ENCODE measurements at places on chromosomes 7 and 10.

DNA sequence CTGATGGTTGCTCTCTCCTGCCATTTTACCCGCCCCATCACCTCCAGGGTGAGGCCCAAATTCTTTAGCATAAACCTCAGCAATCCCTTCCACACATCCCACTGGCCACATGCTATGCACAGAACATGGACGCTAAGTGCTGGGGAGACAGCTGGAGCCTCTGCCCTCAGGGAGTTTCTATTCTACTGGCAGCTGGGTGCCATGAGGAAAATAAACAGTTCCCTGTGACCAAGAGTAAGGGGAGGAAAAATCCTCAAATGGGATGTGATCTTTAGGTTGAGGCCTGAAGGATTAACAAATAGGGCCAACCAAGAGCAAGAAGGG, 1.2 kb downstream of the PARP12 start:
- DNase-seq = no peak

- no peak for DNase-seq
These were observed 743 bp upstream of the PYROXD2 start for GRCh38 chr10:98415731-98416119.

DNA sequence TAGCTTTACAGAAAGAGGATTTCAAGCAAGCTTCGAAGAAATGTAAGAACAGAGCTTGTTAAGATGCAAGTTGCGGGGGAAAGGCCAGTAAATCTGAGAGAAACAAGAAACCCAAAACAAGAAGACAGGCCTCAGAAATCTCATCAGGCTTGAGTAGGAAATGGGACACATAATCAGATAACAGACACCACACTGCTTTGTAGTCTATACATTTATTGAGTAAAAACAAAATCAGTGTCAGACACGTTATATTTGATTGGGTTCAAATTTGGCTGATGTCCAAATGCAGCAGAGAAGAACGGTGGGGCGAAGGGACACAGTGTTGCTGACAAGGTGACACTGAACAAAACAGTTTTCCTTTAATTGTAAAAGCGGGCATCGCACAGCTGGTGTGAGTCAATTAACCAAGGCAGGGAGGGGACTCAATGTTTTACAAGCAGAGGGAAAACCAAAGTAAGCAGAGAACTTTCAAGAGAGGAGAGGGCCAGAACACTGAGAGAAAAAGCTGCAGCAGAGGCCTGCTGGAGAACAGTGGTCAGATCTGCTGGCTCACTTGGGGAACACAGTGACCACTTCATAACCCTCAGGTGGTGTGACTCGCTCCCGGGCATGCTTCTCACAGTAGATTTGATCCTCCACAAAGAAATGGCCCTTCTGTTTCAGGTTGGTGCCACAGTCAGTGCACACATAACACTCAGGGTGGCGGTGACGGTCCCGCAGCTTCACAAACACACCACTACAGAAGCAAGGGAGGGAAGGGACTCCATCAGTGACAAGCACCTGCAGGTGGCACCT, 43.5 kb downstream of the ACSM6 start:
- DNase-seq = no peak

DNA sequence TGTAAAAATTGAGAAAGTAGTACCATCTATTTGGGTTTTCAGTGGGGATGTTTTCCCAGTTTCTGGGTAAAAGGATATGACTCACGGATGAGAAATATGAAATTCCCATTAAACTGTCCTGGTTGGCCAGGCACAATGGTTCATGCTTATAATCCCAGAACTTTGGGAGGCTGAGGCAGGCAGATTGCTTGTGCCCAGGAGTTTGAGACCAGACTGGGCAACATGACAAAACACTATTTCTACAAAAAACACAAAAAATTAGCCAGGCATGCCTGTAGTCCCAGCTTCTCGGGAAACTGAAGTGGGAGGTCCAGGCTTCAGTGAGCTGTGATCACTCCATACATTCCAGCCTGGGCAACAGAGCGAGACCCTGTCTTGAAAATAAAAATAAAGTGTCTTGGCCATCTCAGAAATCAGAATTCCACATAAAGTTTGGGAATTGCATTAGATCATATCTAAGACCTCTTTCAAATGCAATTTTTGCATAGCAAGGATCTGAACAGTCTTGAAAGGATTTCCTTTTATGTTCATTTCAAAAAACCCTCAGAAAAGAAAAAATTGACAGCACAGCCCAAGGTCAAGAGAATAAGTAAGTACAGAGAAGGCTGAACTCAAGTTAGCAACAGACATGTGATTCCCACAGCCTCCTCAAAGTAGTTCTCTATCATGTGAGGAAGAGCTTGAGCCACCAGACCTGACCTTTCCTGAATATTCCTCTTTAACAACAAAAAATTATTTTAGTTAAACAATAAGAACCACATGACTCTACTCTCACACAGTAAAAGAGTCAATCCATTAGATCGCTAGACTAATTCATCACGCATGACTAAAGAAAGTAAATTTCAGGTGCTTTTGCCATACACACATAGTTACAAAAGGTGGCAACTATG, 141.5 kb upstream of the CAV2 start:
- no peak for DNase-seq

DNA sequence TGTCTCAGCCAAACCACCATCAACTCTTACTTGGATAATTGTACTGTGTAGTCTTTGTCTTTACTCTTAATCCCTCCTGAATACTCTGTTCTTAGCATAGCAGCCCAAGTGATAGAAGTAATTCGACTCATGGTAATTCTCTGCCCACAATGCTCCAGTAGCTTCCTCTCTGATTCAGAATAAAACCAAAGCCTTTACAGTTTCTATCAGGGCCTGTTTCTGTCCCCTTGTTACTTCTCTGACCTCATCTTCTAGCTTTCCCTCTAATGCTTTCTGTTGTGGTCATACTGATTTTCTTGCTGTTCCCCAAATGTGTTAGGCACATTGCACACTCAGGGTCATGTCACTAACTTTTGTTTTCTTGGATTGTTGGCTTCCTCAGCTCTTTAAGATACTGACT, 8.0 kb downstream of the ZNF518A start:
- DNase-seq = no peak

DNA sequence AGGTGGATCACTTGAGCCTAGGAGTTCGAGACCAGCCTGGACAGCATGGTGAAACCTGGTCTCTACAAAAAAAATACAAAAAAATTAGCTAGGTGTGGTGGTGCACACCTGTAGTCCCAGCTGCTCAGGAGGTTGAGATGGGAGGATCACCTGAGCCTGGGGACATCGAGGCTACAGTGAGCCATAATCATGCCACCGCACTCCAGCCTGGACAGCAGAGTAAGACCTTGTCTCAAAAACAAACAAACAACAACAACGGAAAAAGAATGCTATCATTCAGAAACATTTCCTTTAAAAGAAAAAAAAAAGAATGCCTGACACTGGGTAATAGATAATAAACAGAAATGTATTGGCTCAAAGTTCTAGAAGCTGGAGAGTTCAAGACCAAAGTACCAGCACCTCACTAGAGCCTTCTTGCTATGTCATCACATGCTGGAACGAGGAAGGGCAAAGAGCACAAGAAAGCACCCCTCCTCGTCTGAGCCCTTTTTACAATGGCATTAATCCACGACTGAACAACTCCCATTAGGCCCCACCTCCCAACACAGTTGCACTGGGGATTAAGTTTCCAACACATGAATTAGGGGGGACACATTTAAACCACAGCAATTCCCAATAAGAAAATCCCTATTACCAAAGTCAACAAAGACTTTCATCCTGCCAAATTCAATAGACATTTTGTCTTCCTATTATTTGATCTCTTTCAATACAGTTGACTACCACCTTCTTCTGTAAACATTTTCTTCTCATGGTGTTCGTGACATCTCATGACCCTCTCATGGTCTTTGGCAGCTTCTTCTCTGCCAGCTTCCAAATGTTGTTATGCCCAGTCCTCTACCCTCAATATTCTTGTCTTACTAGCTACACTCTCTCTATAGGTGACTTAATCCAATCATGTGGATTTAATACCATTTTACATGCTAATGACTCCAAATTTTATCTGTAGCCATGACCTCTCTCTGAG, 20.0 kb downstream of the AKR1D1 start:
- no peak for DNase-seq

DNA sequence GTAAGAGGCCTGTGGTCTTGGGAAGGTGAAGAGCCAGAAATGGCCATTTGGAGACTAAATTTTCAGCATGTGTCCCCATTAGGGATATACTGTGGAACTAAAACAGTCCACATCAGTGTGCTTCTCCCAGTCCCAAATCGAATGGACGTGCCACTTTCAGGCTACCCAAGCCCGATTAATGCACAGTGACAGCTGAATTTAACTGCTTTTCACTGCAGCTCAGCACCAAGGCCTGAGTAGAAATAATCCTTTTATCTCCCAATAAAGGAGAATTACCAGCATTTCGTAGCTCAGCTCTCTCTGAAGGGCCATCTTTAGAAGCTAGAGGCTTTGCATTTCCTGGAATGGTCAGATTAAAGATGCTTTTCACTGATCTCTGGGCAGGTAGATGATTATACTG, 183.3 kb downstream of the NPSR1 start:
- DNase-seq = no peak

- no peak for DNase-seq
These were observed 421.9 kb downstream of the PTPRN2 start for GRCh38 chr7:158165711-158166110.

DNA sequence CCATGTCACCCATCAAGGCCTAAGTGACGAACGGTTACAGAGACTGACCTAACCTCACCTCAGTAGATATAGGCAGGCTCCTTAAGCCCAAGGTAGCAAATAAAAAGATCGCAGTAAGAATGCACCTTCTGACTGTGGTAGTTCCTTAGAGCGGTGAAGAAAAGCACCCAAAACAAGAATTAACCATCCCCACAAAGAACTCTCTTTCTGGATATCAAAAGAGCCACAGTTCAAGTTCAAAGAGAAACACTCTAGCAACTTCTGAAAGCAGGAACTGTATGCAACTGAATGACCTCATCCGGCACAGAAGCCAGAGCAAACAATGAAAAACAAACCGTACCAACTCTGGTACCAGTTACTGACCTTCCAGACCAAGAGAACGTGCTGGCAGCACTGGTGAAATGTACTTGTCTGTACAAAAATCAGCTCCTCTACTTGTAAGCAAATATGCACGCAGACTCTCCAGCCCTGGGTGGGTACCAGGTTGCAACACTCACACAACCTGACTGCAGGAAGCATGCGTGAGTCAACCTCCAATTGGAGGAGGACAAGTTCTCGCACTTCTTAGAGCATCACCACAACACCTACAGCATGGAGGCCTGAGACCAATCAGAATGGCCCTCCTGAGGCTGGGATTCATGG, 202.7 kb downstream of the FAM107B start:
- no peak for DNase-seq

DNA sequence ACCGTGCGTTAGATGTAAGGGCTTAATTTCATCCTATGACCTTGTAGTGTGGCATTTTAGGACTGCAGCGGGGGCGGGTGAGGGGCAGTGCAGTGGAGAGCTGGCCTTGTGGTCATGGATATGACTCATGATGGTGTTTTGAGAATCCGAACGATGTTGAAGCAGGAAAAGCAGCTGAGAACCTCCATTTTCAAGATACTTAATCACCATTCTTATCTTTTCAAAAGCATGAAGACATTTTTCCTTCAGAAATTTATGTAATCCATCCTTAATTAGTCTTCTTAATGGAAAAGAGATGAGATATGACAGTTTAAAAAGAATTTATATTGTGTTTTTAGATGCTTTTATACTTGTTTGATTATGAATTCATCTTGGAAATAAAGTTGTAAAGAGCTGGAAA, 9.6 kb downstream of the ATP5F1C start:
- DNase-seq = peak; percentile 22

- DNase-seq = no peak
These were observed 586.6 kb downstream of the GALNT17 start for GRCh38 chr7:71718563-71718962.

DNA sequence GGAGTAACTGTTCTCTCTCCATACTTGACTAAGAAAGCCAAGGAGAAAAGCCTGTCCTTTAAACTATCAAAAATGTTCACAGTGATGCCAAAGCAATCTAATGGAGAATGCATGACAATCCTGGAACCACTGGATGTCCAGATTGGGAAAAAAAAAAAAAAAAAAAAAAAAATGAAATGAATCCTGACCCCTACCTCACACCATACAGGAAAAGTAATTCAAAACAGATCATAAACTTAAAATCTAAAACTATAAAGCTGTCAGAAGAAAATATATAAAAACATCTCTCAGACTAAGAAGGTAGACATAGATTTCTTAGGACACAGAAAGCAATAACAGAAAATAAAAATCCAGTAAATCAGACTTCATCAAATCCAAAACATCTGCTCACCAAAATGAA, 18.4 kb downstream of the FBXW4 start:
- no peak for DNase-seq

- no peak for DNase-seq
These were observed 434.4 kb upstream of the ZMIZ1 start for GRCh38 chr10:78634389-78634815.

GRCh38 chr7:101378751-101379174, 16.1 kb downstream of the COL26A1 start:
- DNase-seq = no peak

GRCh38 chr7:98866765-98867164, 3.0 kb downstream of the TMEM130 start:
- DNase-seq = no peak

GRCh38 chr10:81009296-81009695, 471.6 kb downstream of the SH2D4B start:
- DNase-seq = no peak

DNA sequence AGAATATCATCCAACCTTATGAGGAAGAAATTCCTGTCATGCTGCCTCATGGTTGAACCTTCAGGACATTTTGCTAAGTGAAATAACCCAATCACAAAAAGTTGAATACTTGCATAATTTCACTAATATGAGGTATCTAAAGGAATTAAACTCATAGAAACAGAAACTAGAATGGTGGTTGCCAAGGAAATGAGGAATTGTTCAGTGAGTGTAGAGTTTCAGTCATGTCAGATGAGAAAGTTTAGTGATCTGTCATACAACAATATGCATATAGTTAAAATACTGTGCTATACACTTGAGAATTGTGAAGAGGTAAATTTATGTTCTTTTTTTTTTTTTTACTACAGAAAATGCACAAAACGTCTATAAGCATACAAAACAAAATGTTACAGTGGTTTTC, 60.7 kb downstream of the R3HCC1L start:
- no peak for DNase-seq

Data from erythroblast (primary cell).